ENCODE measurements at places on chromosomes 4 and X.
A peak's percentile ranks its signal among the peaks of the same experiment; 100 is the strongest.

DNA sequence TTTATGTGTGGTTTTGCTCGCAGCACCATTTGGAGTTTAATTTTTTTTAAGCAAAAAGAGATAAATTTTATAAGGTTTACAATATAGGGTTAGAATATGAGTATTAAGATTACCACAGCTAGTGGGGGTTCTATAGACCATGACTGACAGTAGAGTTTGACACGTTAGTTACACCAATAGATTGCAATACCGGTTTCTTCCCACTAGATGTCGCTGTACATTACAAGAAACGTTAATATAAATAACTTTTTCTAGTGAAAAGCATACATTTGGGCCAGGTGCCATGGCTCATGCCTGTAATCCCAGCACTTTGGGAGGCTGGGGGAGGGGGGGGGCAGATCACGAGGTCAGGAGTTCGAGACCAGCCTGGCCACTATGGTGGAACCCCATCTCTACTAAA is 433.6 kb downstream of the MAGEB5 start:
- DNase-seq: no peak

- peak; percentile 84 for DNase-seq
Observed at GRCh38 chr4:152972821-152973628, 36.9 kb downstream of the FHDC1 start.

DNA sequence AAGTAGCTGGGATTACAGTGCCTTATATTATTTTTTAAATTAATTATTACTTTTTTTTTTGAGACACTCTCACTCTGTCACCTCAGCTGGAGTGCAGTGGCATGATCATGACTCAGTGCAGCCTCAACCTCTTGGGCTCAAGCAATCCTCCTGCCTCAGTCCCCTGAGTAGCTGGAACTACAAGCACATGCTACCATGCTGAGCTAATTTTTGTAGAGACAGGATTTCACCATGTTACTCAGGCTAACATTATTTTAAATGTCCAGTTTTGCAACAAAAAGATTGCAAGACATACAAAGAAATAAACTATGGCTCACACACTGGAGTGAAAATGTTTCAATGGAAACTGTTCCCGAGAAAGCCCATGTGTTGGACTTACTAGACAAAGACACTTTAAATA is 59.2 kb downstream of the MND1 start:
- no peak for DNase-seq

- no peak for DNase-seq
Observed at GRCh38 chrX:997631-998137, 214.8 kb downstream of the CRLF2 start.

- DNase-seq: no peak
Observed at GRCh38 chr4:82090717-82091116, 283.1 kb downstream of the HNRNPD start.

GRCh38 chr4:67934628-67935027 is 28.7 kb downstream of the TMPRSS11A start:
- DNase-seq: no peak

DNA sequence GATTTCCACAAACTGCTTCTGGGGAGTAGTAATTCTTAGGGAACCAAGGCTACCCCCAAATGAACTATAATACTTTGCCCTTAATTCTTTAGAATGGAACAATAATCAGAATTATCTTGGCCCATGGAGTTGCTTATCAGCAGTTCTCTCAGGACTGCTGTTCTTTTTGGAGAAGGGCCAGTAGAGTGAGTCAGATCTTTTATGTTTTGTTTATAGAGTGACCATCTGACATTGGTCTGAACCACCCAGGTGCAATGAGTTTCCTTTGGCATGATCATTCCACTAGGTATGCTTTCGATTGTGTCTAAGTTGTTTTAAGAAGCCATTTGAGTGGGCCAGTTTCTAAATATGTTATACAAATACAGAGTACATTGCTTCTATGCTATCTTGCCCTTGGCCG is 31.8 kb downstream of the PRRG1 start:
- DNase-seq: no peak

- no peak for DNase-seq
Observed at GRCh38 chrX:28177202-28177601, 196.0 kb upstream of the DCAF8L1 start.
